Stimulated activated CD4-positive, alpha-beta T cell treated with anti-CD3 and anti-CD28 coated beads, Interleukin-1b, Interleukin-23, amount 100 ng/mL, for 1 hour (primary cell): ENCODE measurements at places on chromosomes 13 and 19.

- DNase-seq: no peak
Measured at GRCh38 chr19:46660551-46661019, 397 bp downstream of the DACT3 start.

- no peak for DNase-seq
Measured at GRCh38 chr13:101627556-101627943, 175.1 kb downstream of the ITGBL1 start.

- DNase-seq: peak; percentile 96
Measured at GRCh38 chr19:8592231-8593009, 15.2 kb upstream of the MYO1F start.

DNA sequence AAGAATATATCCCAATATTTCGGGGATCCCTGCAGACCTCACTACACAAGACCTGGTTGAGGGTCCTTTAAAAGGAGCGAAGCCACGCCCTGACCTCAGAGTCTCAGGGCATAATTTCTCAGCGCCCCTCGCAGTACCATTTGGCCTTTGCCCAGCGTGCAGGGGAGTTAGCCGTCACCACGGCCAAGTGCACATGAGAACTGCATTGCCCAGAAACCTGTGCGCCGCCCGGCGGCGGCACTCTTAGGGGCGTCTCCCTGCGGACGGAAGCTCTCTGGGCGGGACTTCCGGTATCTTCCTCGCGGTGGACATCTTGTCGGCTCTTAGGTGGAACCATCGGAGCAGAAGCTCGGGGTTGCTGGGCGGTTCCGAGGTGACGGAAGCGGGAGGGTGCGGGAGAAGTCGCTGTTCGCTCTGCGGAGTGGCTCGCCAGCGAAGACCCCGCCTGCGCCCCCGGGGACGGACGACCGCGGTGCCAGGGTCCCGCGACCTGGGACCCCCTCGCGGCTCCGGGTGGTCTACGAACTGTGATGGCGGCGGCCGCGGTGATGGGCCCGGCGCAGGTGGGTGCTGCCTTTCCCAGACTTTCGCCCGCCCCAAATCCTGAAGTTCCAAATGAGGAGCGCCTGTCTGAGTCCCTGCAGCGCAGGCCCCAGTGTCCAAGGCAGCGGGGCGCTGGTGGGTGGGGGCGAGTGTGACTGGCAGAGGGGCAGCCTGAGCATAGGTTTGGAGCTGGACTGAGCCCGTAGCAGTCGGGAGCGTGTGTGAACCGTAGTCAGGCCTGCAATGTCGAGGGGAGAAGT, at the start of gene ZNF134:
TSS of gene ZNF134 (plus strand) at position 302 of the 803 bp plus-strand sequence. CDS start 5,227 bp downstream, outside the sequence.
- DNase-seq: peak; percentile 68

DNA sequence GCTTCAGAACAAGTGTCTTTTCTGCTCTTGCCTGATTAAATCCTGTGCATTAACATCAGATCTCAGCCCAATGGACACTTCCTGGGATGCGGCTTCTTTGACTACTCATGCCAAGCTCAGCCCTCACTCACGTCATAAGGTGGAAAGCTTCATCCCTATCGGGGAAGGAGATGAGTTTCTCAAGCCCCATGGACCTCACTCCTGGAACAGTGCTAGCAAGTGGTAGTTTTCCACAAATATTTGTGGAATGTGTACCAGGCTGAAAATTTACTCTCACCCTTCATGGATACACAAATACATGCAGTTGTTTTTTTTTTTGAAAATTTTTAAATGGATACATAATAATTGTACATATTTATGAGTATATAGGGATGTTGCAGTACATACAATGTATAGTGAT, 34.6 kb upstream of the FARP1 start:
- DNase-seq: no peak

GRCh38 chr19:2337329-2337707, 8.8 kb downstream of the SPPL2B start:
- no peak for DNase-seq

- DNase-seq: no peak
Measured at GRCh38 chr19:56098731-56099568, 22.1 kb downstream of the ZNF787 start.

DNA sequence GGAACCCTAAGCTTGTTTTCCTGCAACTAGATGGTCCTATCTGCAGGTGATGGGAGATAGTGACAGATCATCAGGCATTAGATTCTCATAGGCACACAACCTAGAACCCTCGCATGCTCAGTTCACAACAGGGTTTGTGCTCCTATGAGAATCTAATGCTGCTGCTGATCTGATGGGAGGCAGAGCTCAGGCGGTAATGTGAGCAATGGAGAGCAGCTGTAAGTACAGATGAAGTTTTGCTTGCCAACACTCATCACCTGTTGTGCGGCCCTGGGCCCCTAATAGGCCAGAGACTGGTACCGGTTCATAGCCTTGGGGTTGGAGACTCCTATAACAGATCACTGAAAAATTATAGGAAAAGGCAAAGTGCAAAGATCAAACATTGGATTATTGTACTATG, 267.2 kb downstream of the PCDH9 start:
- no peak for DNase-seq

DNA sequence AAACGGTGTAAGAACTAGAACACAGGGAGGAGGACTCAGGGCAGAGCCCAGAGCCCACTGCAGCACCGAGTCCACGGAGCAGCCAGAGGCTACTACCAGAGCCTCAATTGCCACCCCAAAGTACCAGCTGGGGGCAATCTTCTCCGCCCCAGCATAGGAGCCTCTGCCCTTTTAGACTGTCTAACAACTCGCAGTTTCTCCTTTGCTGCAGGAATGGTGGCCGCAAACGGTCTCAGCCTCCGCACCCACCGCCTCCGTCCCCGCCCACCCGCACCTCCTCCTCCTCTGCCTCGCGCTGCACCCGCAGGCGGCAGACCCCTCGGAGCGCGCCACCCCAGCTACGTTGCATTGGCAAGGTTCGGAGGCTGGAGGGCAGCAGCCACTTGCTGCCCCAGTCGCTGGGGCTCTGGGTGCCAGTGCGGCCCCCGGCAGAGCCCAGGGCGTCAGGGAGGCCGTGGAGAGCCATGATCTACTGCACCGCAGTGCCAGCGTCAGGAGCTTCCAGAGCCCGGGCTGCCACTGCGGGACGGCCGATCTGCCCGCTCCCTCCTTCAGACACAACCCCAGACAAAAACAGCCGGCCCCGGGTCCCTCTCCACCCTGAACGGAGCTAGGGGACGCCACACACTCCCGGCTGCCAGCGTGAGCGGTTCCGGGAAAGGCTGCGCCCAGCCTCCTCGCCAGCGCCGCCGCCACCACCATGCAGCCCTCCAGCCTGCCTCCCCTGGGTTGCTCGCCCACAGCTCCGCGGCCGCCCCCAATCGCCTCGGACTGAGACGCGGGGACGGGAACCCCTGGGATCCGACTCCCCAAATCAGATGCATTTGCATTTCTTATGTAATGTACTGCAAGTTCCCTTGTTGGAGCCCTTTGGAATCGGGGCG, 1.8 kb downstream of the FGF14 start:
- no peak for DNase-seq

GRCh38 chr13:80329250-80329649, 11.7 kb downstream of the SPRY2 start:
- no peak for DNase-seq

- no peak for DNase-seq
Measured at GRCh38 chr19:16078759-16079707, 2.7 kb downstream of the TPM4 start.

GRCh38 chr19:21835810-21836444, at the start of gene ZNF43:
TSS of gene ZNF43 (minus strand) at chr19:21836182. CDS start at chr19:21836038, 144 bp downstream.
- DNase-seq: peak; percentile 79

DNA sequence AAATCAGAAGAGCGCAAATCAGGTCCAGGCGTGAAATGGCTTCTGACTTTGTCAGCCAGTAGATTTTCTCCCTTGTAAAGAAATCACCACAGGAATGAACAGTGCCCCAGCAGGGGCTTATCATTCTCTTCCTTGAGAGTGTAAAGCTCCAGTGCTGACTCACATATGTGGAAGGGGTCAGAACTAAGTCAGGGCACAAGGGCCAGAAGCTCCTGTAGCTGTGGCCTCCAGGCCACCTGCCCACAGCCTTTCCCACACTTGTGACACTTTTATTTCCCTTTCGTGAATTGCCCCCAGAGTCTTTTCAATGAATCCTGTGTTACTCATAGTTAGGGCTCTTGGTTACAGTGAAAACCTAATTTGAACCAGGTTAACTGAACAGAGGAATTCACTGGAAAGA, 99.6 kb downstream of the SUCLA2 start:
- no peak for DNase-seq

- DNase-seq: no peak
Measured at GRCh38 chr19:11142528-11143171, 12.9 kb downstream of the SPC24 start.

GRCh38 chr19:1410136-1410786, 2.9 kb downstream of the DAZAP1 start:
- DNase-seq: no peak

DNA sequence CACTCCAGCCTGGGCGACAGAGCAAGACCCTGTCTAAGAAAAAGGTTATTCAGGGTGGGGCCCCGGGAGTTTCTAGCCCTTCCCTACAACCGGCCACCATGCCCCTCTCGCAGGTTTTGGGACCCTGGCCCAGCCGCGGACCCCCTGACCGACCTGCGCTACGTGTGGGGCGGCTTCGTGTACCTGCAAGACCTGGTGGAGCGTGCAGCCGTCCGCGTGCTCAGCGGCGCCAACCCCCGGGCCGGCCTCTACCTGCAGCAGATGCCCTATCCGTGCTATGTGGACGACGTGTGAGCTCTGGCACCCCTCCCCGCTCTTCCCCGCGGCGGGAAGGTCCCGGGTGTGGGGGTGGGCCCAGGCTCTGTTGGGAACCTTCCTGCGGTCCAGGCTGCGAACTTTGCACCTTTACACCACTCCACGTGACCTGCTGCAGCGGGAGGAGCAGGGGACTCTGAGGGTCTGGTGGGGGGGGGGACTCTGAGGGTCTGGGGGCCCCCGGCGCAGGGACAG, 6.3 kb downstream of the ABCA7 start:
- no peak for DNase-seq

DNA sequence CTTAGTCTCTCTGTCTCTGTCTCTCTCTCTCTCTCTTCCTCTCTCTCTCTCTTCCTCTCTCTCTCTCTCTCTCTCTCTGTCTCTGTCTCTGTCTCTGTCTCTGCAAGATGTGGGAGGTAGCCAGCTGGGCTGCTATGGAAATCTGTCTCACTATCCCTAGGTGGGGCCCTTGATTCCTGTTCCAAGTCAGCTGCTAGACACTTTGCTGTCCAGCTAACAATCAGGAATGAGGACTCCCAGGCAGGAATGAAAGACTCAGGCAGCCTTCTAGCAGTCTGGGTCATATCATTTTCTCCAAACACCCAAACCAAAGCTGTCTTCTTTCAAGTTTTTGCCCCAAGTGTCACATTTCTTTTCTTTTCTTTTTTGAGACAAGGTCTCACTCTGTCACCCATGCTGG, 23.2 kb downstream of the CATSPERD start:
- DNase-seq: no peak

DNA sequence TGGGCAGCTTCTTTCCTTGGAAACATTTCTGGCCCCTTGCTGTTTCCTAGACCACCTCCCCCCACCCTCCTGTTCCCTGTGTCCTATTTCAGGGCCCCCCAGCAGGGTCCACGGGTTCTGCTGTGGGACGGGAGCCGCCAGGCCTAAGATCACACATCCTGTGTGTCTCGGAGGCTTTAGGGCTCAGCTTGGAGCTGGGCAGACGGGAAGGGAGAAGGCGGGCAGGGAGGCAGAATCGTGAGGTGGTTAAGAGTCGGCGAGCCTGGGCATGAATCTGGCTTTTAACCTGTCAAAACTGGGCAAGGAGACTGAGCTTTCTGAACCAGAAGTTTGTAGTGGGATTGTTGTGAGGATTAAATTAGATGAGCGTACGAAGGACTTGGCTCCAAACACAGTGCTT, 4.8 kb downstream of the KCNC3 start:
- no peak for DNase-seq

- no peak for DNase-seq
Measured at GRCh38 chr13:106846571-106847448, 278.9 kb upstream of the ARGLU1 start.

DNA sequence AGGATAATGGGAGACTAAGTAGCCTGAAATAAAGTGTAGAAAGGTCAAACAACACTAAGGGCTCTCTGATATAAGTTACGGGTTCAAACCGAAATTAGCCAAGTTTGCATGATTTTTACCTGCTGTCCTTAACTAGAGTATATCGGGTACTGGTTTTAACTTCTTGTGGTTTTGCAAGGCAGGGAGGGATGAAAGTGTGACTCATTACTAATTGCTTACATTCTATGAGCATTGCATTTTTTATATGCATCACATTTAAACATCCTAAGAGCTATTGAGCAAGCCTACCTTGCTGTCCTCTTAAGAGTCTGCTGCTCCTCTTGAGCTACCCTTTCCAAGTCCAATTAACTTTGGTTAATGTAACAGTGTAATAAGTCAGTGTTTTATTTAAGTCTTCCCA, 415.4 kb downstream of the SLITRK5 start:
- no peak for DNase-seq

DNA sequence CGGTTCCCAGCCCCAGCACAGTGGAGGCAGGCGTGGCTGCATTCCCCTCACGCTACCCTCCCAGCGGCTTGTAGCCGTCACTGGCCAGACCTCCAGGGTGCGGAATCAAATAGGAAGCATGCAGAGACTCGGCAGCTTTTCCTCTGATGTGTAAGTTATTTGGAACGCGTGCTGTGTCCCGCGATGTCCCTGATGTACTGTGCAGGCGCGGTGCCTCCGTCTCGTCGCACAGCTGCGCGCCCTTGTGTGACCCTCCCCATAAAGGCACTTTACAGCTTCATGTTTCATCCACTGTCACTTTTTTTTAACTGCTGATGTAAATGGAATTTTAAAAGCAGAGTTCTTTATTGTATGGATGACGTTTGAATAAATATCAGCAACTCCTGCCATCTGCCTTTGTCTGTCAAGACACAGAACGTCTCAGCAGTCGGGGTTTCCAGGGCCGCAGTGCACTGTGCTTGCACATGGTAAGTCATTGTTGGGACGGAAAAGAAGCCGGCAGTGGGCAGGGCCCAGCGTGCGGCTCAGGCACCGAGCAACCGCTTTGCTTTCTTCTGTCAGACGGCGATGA, 7.3 kb upstream of the F7 start:
- DNase-seq: no peak

GRCh38 chr19:40584007-40584406, 7.3 kb downstream of the SHKBP1 start:
- no peak for DNase-seq

- DNase-seq: no peak
Measured at GRCh38 chr13:100917011-100917410, 242.4 kb upstream of the TMTC4 start.

DNA sequence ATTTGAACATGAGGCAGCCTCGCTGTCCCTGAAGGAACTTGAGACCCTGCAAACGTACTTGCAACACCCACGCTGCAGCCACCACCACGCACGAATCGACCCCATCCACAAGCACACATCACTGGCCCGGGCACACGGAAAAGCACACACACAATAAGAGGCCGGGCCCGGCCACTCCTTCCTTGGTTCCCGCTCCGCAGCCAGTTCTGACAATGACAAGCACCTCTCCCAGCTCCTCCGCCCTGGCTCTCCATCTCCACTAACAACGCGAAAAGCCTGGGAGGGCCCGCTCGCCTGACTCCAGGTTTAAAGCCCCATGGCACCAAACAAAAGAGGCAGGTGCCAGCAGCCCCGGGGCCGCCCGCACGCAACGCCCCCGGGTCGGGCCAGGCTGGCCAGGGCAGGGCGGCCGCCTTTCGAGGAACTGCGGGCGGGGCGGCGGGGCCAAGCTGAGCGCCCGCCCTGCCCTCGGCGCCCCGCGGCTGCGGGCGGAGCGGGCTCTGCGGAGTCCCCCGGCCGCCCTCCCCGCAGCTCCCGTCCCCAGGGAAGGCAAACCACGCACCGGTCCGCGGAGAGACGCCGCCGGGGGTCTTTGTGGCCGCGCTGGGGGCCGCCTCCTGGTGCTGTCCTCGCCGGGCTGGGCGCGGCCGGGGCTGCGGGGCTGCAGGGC, 495 bp downstream of the DCLK1 start:
- no peak for DNase-seq

GRCh38 chr13:100608906-100609305, 20.3 kb upstream of the GGACT start:
- no peak for DNase-seq
